Activated CD4-positive, alpha-beta T cell treated with anti-CD3 and anti-CD28 coated beads, Interleukin-10, Interleukin-2, amounts not matched to agents 100 ng/mL and 50 ng/mL, durations not matched to agents 16 hours and 8 hours (primary cell): ENCODE measurements at places on chromosomes 6 and 20.

DNA sequence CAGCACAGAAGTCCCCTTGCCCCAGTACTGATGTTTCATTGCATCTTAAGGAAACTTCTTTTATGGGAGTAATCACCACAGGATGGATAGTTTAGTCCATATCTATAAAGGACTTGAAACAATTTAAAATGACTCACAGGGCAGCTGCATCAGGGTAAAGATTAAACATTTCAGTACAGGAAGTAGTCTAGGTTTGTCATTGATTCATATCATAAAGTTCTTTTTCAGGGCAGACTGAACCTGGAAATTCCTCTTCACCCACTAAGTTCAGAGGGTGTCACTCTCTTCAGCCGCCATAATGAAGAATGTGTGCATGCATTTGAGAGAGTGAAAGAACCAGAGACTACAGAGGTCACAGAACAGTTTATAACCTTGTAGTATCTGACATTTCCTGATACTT lies 296.3 kb upstream of the JAG1 start:
- no peak for DNase-seq

- DNase-seq: no peak
Measured at GRCh38 chr6:104885518-104886043, 25.9 kb upstream of the HACE1 start.

GRCh38 chr6:150492507-150492906 lies 107.2 kb upstream of the PLEKHG1 start:
- DNase-seq: no peak

DNA sequence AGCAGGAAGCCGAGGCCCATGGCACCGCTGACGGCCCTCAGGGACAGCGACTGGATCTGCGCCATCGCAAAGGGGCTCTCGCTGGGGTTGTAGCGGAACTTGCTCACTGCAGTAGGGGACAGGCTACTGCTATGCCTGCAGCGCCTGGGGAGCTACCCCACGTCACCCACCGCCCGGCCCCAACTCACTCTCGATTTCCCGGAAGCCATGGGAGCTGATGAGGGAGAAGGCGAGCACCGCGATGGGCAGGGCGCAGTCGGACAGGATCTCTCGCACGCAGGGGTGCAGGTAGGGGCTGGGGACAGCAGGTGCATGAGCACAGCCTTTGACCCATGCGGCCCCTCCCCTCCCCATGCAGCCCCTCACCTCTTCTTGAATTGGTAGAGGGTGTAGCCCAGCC lies 9.8 kb downstream of the SLC4A11 start:
- no peak for DNase-seq

GRCh38 chr6:33169291-33170175 lies 22.7 kb downstream of the COL11A2 start:
- DNase-seq: no peak

- DNase-seq: no peak
Measured at GRCh38 chr6:141877275-141877983, 255.3 kb upstream of the GJE1 start.

- no peak for DNase-seq
Measured at GRCh38 chr20:63140514-63141433, 75.2 kb downstream of the YTHDF1 start.
